CD4-positive, alpha-beta T cell treated with Interleukin-15 for 1 hour (primary cell): ENCODE measurements at places on chromosomes 16 and 17.
A peak's percentile ranks its signal among the peaks of the same experiment; 100 is the strongest.

GRCh38 chr17:83183951-83184506 is 104.6 kb downstream of the METRNL start:
- DNase-seq, result no peak

- DNase-seq, result peak; percentile 62
Measured at GRCh38 chr17:75124041-75124818, 7.3 kb downstream of the NT5C start.

DNA sequence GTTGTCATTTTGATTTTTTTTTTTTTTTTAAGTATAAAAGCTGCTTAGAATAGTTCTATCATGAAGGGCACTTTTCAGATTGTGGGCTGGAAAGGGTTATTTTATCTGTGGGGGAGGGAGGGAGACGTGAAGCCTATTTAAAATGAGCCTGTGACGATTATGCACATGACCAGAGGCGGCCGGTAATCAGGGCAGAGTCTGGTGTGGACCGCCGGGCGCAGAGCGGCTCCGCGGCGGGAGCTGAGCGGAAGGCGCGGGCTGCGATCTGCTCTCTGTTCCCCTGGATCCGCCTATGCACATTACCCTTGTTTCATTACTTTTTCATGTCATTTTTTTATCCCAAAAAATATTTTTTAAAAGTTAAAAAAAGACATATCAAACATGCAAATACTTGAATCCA is 23.5 kb downstream of the TMC6 start:
- no peak for DNase-seq

GRCh38 chr17:1460233-1460632 is 4.2 kb upstream of the CRK start:
- no peak for DNase-seq

DNA sequence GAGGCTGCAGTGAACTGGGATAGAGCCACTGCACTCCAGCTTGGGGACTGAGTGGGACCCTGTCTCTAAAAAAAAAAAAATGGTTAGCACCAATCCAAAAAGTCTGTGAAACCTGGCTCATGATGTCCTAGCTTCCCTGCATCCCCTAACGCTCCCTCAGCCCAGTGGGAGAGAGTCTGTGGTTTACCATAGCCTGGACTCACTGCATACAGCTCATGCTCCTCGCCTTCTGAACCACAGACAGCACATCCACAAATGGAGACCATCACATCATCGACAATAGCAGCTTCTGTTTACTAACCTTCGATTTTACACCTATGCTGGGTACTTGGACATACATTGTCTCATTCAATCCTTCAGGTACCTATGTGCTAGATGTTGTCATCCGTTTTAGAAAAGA is 43.6 kb downstream of the NLRC5 start:
- DNase-seq, result no peak

GRCh38 chr17:5249615-5250014 is 15.0 kb upstream of the SCIMP start:
- DNase-seq, result peak; percentile 72

DNA sequence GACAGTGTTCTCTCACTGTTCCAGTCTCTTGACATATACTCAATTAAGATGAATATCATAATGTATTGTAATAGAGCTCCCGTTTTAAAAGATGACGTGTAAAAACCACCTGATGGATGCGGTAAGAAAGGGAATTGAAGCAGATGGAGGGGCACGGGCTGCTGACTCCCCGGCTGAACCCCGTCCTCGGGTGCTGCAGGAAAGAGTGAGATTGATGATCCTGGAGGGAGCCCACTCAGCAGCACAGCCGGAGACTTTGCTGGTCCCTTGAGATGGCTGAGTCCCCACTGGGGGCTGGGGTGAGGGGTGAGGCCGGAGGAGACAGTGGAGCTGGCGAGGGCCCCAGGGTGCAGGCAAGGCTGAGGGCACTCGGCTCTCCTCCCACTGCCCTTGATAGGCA is 217.4 kb downstream of the RPTOR start:
- DNase-seq, result no peak

GRCh38 chr16:51003850-51004566 is 147.1 kb downstream of the SALL1 start:
- DNase-seq, result no peak

DNA sequence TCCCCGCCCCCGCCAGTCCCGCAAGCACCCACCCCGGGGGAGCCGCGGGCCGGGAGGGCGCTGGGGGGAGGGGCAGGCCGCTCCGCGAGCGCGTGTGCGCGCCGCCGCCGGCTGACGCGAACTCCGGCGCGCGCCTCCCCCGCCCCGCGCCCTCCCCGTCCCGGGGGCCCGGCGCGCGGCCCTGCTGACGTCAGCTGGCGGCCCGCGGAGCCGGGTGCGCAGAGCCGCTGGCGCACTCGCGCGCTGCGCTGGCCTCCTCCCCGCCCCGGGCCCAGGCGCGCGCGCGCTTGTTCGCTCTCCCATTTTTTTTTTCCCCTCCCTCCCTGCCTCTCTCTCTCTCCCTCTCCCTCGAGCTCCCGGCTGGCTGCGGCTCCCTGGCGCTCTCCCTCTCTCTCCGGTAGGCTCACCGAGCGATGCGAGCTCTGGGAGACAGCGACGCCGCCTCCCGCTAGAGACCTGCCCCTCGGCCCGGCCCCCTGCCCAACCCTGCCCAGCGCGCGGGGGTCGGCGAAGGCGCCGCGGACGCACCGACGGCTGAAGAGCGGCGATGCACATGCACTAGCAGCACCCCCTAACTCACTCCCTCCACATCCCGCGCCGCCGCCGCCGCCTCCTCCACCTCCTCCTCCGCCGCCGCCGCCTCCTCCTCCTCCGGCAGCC is at the start of gene GNAO1:
Gene GNAO1, plus strand, starts transcription at position 334 of the 660 bp plus-strand sequence. CDS start 747 bp downstream, outside the sequence.
- DNase-seq, result peak; percentile 69

DNA sequence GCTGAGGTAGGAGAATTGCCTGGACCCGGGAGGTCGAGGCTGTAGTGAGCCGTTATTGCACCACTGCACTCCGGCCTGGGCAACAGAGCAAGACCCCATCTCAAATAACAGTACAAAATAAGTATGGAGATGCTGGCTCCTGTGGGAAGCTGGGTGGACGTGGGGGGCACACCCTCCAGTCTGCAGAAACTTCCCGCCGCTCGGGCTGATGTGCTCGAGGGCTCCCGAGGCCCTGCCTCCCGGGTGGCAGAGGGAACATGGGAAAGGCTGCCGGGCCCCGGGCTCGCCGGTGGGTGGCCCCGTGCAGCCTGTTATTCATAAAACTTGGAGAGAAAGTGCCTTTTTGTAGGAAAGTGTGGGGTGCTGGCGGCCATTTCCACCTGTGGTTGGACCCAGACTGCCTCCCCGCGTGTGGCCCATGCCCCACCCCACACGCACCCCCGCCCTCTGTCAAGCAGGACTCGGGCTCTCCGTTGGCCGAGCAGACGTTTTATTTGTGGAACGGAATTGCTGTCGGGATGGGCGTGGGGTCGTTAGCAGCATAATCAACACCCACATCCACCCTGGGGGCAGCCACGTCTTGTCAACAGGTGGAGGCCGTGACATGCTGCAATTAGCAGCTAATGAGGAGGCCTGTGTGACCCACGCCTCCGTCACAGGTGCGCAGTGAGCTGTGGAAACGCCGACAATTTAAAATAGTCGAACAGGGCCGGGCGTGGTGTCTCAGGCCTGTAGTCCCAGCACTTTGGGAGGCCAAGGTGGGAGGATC is 7.4 kb upstream of the CIAO3 start:
- DNase-seq, result no peak

GRCh38 chr17:76791053-76791980 is 53.4 kb downstream of the MFSD11 start:
- DNase-seq, result peak; percentile 21

DNA sequence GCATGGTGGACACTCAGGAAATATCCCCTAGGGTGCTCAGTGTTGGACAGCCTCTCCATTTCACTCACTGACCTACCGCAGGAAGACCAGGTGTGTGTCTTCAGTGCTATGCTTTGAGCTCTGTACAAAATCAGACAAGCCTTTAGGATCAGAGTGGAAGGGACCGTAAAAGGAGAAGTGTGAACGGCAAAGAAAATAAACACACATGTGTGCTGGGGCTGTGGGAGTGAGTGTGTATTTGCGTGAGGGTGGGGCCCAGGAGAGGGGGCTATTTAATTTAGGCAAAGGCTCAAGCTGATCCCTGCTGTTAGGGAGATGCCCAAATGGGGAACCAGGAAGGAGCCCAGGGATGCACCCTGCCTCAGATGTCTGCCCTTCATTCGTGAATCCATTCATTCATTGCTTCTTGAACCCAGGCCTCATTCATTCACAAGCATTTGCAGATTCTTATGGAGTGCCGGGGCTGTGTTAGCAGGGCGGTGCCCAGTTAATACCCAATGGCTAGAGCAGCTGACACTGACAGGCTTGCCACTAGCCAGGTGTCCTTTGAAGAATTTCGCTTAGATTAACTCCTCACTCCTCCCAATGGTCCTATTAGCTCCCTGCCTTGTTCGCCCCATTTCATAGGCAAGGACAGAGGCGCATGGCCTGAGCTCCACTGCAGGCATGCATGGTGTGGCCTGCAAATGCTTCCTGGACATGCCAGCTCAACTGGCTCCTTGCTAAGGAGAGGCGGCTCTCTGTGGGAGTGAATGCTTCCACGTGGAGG is 296.7 kb upstream of the FOXF1 start:
- no peak for DNase-seq

DNA sequence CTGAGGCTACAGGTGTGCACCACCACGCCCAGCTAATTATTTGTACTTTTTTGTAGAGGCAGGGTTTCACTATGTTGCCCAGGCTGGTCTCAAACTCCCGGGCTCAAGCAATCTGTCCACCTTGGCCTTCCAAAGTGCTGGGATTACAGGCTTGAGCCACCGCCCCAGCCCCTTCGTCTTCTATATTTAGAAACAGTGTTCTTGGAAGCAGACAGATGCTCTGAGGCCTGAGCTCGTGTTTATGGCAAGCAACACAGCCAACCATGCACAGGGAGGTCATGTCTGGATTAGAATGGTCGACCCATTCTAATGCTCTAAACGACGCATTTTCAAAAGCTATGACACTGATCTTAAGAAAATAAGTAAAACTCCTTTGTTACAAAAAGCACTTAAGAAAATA is 16.6 kb downstream of the TMEM204 start:
- no peak for DNase-seq

DNA sequence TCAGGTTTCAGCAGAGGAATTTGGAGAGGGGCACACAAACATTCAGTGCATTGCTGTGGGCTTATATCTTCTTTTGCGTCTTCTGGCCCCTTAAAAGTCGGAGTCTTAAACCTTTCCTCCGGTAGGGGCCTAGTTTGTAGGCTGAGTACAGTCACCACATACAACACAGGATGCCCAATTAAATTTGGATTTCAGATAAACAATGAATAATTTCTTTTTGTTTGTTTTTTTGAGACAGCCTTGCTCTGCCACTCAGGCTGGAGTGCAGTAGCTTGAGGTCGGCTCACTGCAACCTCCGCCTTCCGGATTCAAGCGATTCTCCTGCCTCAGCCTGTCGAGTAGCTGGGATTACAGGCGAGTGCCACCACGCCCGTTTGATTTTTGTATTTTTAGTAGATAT is 26.7 kb upstream of the ADORA2B start:
- no peak for DNase-seq

GRCh38 chr16:84738255-84739038 is 38.6 kb downstream of the USP10 start:
- peak; percentile 65 for DNase-seq

- no peak for DNase-seq
Measured at GRCh38 chr16:57606847-57607501, 21.5 kb upstream of the ADGRG1 start.
